Pulmonary artery endothelial cell (primary cell): ENCODE measurements at places on chromosomes 3 and 15. TPM values are rescaled to one million over a fixed set of nuclear protein-coding genes. Genes with fewer than 3 reads are reported as not detected.

GRCh38 chr15:39792844-39793335 is 10.2 kb upstream of the FSIP1 start:
- DNase-seq, result peak; percentile 22

DNA sequence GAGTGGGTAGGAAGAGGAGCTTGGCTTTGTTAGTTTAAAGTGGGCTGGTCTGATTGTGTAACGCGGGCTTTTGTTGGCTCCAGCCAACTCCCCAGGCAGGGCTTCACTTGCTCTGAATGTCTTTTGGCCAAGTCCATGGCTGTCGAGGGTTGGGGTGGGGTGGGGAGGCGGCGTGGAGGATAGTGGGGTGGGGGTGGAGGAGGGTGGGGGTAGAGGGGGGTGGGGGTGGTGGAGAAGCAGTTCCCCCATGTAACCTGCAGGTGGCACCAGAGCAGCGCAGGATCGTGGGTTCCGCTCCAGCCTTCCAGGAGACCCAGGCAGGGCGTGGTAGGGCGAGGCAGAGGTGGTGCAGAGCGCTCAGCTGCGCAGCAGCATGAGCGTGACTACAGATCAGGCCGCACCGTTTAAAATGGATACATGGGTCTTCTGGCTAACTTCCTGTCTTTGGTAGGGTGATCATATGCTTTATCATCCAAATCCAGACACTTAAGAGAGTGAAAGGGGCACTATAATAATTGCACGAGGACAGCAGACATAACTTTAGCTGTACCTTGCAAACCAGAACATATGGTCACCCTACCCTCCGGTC is 28.3 kb downstream of the GOLGA6A start:
- no peak for DNase-seq

Gene PLCB2
- total RNA-seq, result 0.56 and 7.1 TPM in 2 replicates

Gene GOLGA6L26
- total RNA-seq, result not detected in 2 replicates

Gene CTXND1
- total RNA-seq, result not detected in 2 replicates

Gene SHQ1
- total RNA-seq, result 19.3 and 25.1 TPM in 2 replicates

Gene PTH1R
- 0.35 and 0.40 TPM in 2 replicates for total RNA-seq
